ENCODE measurements at places on chromosomes 3 and 15.

DNA sequence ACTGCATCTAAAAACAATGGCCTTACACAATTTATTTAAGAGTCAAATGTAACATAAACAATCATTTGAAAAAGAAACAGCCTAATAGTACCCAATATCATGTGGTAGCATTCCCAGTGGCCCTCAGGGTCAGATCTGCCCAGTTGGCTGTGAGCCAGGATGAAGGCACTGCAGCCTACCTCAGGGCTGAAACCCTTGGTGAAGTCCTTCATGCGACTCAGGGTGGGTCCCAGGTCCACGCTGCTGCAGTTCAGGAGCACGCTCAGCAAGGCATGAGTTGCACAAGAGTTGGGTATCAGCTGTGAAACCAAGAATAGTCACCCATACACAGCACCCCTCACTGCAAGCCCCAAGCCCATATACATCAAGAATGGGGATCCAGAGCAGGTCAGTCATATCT, 37.1 kb downstream of the SEMA3G start:
- DNase-seq = no peak

- DNase-seq = no peak
Observed at GRCh38 chr15:70962084-70962483, 69.5 kb downstream of the LRRC49 start.

DNA sequence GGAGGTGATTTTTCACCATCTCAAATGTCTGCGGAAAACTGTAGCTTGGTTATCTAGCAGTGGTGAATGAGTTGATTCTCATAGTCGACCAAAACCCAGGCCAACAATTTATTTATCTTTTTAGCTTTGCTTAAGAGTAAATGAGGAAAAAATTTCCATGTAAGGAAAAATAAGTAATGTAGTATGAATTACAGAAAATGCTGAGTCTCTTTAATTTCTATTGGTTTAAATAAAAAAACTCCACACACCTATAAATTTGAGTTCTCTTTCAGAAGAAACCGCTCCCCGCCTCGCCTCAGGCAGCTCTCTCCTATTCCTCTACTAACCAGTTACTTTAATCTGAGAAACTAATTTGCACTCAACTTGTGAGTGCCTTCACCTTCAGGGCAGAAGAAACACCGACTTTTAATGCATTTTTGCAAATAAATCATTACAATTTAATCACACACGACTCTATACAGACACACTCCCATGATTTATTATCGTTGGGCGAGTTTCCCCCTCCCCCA, 540 bp upstream of the RSRC1 start:
- DNase-seq = no peak

DNA sequence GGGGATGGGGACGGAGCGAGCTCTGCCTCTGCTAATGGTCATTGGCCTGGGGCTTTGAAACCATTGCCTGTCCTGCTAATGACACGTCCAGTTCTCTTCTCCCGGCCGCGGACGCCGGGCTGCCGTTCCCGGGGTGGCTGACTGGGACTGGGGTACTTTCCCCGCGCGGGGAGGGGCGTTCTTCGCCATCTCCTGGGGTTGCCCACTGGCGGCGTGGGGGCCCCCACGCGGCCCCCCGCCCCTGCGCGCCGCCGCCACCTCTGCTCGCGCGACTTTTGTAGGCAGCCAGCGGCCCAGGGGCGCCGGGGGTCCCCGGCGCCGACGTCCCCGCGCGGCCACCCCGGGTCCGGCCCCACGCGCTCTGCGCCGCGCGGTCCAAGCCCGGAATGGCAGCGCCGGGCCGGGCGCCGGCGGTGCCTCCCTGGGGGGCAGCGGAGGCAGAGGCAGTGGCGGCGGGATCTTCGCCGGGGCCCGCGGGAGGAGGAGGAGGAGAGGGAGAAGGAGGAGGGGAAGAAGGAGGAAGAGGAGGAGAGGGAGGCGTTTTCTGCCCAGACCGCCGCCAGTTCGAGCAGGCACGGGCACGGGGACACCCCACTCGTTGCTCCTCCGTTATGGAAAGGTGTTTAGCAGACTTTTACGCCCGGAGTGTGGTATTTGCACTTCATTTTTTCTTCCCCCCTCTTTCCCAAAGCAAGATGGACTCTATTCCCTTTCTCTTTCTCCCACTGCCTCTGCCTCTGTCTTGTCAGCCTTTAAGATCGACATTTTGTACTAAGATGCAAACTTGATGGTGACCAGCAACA, 2.3 kb downstream of the BBX start:
- no peak for DNase-seq

GRCh38 chr3:42526616-42527367, 24.3 kb downstream of the VIPR1 start:
- no peak for DNase-seq

GRCh38 chr15:45704329-45705249, 69.8 kb downstream of the SQOR start:
- DNase-seq = no peak

DNA sequence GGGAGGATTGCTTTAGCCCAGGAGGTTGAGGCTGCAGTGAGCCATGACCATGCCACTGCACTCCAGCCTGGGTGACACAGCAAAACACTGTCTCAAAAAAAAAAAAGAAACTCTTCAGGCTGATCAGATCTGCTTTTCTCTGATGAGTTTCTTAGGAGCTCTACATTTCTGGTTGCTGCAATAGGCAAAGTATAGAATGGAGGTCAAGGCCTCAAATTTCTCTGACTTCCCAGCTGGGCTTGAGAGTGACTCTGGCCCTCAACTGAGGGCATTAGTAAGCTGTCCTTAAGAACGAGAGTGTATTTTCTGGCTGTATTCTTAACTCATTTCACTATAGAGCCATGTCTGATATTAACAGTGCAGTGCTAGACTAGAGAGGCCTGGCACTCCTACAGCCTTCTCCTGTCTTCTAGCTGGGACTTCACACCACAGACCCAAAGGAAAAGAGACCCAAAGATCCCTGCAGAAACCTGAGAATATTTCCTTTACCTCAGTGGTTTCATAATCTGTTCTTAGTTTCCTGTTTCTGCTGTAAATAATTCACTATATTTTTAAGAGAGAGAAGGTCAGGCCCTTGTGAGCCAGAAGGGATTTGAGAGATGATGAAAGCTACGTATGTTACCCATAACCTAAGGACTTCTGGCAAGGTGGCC, 2.0 kb upstream of the NR1I2 start:
- no peak for DNase-seq

DNA sequence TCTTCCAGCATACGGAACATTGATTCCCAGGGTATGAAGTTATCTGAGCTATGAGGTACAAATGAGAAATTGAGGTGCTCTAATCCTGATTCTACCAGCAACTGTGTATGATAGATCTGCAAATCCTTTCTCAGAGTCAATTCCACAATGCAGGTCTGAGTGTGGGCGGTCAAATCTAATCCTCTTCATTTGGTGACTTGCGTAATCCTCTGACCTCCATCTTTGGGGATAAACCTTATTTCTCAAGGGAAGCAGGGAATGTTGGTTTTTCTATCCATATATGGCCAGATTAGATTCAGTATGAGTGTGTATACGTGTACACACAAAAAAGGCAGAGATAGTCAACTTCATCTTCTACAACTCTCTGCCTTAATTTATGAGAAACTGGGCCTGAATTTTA, 348.4 kb upstream of the IL12A start:
- DNase-seq = no peak

DNA sequence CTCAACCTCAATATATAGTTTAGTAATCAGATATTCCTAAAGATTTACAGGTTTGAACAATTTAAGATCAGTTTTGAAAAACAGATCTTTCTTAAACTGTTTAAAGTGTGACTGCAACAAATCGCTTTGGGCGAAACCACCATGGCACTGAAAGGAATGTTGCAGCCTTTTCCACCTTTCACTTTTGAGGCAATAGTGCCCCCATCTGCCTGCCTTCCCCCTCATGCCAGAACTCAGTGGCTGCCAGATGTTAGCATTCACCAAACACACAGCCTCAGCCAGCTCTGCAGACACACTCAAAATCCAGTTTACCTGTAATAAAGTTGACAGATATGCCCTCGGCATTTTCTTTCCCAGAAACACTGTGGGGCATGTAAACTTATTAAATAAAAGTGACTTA, 3.3 kb downstream of the LYSMD4 start:
- DNase-seq = no peak

- no peak for DNase-seq
Observed at GRCh38 chr3:181689546-181689945, 22.2 kb upstream of the SOX2 start.

GRCh38 chr3:14594234-14594633, 54.1 kb upstream of the GRIP2 start:
- DNase-seq = no peak

- no peak for DNase-seq
Observed at GRCh38 chr15:85749261-85750151, 45.2 kb downstream of the KLHL25 start.

DNA sequence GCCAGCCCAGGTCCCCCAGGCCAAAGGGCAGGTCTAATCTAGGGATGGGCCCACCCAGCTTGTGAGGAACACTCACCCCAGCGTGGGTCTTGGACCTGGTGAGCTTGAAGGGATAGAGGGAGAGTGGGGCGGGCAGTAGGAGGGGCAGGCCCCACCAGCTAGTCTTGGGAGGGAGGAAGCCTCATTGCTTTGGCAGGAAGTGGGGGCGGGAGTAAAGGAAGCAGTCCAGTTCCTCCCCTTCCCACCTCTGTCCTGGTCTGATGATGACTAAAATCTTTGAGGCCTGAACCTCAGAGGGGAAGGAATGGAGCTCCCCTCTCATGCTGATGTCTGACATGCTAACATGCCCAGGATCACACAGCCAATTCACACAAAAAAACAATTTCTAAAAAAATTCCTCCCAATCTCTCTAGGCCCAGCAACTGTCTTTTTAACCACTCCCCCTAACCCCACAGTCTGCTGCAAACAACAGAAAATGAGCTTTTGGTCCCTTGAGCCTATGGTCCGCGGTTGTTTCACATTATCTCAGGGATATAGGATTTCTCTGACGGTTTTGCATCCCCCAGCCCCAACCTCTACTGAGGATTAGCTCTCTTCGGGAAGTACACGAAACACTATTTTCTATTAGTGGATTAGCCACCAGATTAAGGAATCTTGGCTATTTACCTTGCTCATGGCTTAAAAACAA, 30.7 kb upstream of the DUSP7 start:
- DNase-seq = no peak

DNA sequence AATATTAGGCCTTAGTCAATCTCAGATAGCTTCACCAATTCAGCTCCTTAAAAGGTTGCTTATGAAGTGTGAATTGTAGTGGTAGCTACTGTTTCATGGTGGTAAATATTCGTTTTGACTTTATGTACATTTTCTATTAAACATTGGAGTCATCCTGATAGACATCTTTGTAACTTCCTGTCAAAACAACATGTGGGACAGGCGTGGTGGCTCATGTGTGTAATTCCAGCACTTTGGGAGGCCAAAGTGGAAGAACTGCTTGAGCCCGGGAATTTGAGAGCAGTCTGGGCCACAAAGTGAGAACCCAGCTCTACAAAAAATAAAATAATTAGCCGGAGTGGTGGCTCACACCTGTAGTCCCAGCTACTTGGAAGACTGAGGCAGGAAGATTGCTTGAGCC, 2.0 kb upstream of the TRIM59 start:
- DNase-seq = no peak

DNA sequence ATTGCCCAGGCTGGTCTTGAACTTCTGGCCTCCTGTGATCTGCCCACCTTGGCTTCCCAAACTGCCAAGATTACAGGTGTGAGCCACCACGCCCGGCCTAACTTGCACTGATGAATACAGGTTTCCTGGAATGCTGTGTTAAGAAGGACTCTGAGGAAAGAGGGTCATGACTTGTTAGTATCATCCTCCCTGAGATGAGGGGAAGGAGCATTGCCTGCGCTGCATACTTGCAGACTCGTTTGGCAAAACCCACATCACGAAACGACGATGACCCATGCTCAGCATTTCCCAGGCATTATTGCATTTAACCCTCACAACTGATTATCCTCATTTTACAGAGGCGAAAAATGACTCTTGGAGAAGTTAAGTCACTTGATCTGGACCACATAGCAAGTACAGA, 18.9 kb downstream of the COLQ start:
- DNase-seq = no peak

- no peak for DNase-seq
Observed at GRCh38 chr3:104514776-104515175, 851.9 kb upstream of the ALCAM start.

DNA sequence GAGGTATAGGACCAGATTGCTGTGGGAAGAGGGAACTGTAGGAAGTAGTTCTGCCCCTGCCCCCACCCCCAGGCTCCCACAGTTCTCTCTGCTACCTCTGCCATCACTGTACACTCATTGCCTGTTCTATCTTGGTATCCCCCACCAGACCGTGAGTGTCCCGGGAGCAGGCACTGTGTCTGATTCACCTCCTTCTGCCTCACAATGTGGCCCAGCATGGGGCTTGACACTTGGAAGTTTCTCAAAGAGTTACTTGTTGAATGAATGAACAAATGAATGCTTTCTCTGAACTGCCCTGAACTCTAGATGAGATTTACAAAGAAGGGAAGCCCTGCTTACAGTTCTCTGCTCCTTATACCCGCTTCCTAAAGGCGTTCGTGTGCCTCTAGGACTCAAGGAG, 27.1 kb upstream of the PIK3CB start:
- DNase-seq = peak; percentile 23

DNA sequence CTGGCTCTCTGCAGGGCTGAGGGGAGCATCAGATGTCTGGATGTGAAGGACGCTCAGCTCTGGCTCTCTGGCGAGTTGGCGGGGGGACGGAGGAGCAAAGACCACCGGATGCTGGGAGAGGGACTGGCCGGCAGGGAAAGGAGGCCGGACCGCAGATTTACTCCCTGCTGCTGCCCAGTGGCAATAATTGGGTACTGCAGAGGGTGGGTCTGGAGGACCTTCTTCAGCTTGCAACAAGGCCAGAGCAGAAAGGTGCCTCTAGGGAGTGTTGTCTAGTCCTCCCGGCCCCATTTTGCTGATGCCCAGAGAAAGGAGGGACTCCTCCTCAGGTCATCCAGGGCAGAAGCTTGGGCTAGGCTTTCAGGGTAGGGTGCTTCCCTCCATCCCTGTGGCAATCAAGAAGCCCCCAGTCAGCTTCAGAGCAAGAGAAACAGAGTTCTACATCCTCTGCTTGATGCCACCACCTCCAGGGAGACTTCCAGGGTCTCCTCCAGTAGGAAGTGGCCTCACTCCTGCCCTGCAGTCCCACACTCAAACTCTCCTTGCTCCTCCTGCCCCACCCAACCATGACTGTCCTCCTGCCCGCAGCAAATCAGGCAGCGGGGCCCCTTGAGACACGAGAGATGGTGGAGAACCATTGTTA, 20.3 kb upstream of the CSPG4 start:
- peak; percentile 39 for DNase-seq

GRCh38 chr3:28598165-28598564, 249.5 kb upstream of the AZI2 start:
- no peak for DNase-seq

- DNase-seq = no peak
Observed at GRCh38 chr3:96491868-96492267, 322.5 kb upstream of the EPHA6 start.

- DNase-seq = no peak
Observed at GRCh38 chr3:70383360-70383831, 71.0 kb upstream of the MDFIC2 start.

Measured in HCT116 (cell line).